ENCODE measurements at places on chromosomes 7 and 10.

- no peak for DNase-seq
These were observed 172.3 kb downstream of the C1GALT1 start for GRCh38 chr7:7354674-7355073.

GRCh38 chr10:3866332-3866731 is 81.3 kb upstream of the KLF6 start:
- no peak for DNase-seq

GRCh38 chr7:152435384-152436110 is at the start of gene KMT2C:
KMT2C (minus strand) TSS chr7:152436003; CDS start chr7:152435786, 217 bp downstream.
- no peak for DNase-seq

- DNase-seq, result no peak
These were observed 13.2 kb downstream of the ATG9B start for GRCh38 chr7:151011097-151011409.

GRCh38 chr10:131921184-131921583 is 20.4 kb downstream of the PPP2R2D start:
- DNase-seq, result no peak
